ENCODE measurements at places on chromosomes 7 and 10.

DNA sequence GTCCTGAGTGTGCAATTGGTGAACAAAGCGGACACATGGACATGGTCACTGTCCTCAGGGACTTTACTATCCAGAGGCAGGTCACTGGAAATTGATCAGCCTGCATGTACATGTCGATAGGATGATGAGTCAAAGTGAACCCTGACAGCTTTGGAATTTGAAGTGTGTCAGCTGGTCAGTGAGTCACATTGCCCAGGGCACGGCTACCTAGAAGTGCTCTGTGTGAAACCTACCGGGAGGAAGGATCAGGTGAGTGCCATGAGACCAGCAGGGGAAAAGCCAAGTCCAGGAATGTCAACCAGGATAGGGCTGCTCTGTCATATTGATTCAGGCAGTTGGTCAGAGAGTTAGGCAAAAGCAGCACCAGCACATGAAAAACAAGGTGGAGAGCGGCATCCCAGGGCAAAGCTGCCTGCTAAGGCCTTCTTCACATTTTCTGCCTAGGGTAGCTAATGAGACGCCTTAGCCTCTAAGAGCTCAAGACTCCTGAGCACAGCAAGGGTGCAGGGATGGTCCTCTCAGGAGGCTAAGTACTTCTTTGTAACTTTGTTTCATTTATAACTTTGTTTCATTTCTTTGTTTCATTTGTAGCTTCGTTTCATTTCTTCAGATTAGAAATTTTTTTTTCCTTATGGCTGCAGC, 19.4 kb upstream of the PDCD4 start:
- DNase-seq, result no peak

DNA sequence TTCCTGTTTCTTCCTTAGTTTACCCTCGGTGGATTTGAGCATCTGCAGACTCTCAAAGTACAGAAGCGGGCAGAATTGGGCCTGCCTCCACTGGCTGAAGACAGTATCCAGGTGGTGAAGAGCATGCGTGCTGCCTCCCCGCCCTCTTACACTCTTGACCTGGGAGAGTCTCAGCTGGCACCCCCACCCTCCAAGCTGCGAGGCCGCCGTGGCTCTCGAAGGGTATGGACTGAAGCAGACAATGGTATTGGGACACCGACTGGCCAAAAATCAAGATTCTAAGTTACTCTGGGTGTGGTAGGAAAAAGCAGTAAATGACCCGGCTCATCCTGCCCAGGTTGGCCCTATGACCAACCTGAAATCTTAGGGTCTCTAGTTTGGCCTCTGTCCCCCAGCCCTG, 22.2 kb downstream of the STRIP2 start:
- no peak for DNase-seq

DNA sequence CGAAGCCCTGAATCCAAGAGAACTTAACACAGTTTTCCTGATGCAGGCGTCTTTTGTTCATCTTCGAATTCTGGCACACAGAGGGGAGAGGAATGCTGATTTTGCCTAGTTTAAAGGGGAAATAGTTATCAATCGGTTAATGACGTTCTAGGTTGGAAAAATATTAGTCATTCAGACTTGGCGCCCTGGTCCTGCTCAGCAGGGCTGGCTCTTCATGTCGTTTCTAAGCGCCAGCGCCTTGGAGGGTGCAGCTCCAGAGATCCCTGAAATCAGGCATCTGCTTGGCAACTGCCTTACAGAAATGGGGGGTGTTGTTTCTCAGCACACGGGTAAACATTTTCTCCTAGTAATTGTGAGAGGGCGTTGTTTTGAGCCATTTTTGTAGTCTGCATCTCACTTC, 1.3 kb upstream of the PRTFDC1 start:
- no peak for DNase-seq

GRCh38 chr10:32360884-32361283, 13.9 kb upstream of the EPC1 start:
- no peak for DNase-seq

DNA sequence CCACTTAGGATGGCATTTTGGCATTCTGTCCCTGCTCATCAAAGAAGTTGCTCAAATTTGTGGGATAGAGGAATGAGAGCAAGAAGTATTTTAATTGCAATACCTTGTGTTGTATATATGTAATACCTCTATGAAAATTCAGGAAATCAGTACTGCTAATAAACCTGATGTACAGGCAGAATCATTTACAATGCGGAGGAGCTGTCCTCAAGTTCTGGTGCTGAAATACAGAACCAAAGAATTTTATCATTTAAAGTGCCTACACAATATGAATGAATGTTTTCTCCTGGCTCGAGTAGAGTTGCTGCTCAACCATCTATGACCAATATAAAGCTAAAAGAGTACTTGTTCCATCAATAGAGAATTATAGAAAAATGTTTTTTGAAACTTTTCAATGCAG, 305.8 kb downstream of the PLXNA4 start:
- DNase-seq, result peak; percentile 51

DNA sequence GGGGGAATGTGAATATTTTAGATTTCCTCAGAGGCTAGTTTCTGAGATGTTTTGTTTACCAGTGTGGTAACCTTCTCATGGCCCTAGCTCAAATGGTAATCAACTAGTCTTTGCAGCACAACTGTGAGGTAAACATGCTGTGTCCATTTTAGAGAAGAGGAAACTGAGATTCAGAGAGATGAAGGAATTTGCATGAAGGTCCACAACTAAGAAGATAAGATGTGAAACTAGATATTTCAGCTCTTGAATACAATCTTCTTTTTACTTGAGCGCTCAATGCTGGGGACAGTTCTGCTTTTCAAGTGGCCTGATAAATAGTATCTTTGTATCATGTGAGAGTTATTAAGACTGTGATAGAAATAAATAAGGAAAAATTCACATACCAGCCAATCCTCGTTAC, 245.4 kb downstream of the AUTS2 start:
- no peak for DNase-seq

DNA sequence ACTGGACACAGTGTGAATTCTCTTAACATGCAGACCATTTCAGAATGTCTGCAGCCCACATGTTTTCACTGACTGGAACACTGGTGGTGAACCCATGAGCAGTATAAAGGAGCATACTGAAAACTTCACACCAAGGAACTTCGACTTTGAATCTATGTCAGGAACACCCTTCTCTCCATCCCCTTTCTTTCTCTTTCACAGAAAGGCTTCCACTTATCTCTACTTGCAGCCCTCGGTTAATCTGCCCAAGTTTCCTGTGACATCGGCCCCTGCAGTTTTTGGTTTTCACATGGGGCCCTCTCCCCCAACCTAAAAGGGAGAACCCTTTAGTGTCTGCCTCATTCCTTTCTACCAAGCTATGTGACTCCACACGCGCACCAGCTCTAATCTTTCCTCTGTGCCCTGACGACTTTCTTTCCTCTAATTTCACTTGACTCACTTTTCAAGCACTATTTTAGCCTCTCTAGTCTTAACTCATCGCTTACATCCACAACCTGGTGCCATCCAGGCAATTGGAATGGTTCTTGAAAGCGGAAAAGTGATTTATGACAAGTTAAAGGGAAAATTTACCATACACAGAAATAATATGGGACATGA, 70.1 kb downstream of the RELN start:
- no peak for DNase-seq

- no peak for DNase-seq
Measured at GRCh38 chr7:128954830-128955802, 17.4 kb downstream of the IRF5 start.

DNA sequence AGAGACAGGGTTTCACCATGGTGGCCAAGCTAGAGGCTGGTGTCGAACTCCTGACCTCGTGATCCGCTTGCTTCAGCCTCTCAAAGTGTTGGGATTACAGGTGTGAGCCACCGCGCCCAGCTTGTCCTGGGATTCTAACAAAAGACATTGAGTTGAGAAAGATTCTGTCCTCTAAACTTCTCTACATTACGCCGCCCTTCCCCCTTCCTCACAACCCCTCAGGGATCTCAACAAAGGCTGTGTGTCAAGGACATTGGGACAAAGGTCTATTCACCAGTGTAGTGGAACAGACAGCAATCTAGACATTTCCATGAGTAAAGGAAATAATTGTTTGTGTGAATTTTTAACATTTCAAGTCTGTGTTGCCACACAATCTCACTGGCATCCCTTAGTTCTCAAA, 68.8 kb upstream of the KIF5B start:
- no peak for DNase-seq

- DNase-seq, result no peak
Measured at GRCh38 chr7:77327932-77328628, 88.1 kb downstream of the GSAP start.

- no peak for DNase-seq
Measured at GRCh38 chr10:11179516-11180105, 161.9 kb downstream of the CELF2 start.

- no peak for DNase-seq
Measured at GRCh38 chr7:103894656-103895596, 94.5 kb downstream of the RELN start.

DNA sequence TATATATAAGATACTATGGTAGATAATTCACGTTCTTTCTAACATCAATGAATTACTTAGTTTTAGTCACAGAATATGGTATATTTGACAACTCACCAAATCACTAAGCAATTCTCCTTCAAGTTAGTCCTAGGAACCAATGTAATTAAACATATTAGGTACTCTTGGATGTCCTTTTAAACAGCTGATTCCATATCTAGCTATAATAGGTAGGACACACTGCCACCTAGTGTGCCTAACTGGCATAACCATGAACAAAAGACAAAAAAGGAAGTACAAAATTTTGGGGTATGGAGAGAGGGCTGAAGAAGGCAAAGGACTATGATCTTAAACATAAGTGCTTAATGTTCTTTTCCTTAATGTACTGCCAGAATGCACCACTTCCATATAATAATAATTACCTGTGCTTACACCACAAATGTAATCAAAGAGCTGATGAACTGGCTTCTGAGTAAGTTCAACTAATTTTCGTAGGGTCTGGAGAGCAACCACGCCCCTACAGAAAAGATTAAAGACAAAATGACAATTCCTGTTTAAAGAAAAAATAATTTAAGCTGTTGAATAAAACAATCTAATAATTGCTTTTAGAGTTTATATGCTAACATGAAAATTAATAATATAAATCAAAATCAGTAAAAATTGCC, 28.7 kb downstream of the PNPLA8 start:
- DNase-seq, result peak; percentile 25

GRCh38 chr10:47233631-47234030, 66.4 kb upstream of the GDF10 start:
- no peak for DNase-seq

DNA sequence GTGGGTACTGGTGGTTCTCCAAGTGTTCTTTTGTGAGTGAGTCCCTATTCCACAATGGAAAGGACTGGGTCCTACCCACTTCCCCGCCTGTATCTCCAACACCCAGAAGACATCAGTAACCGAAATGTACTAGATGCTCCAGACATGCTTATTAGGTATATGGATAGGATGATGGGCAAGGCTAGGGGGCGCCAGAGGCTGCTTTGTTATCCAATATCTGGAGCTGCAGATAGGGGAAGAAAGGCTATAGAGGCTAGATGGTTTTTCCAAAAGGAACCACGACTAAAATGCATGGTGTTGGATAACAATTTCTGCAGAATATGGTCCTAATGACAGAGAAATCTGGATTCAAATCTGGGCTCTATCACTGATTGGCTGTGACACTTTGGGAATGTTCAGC, 56.2 kb upstream of the TM9SF3 start:
- no peak for DNase-seq

GRCh38 chr7:107937531-107937930, 46.5 kb downstream of the DLD start:
- DNase-seq, result no peak

- no peak for DNase-seq
Measured at GRCh38 chr10:119996944-119997343, 104.4 kb downstream of the SEC23IP start.

- no peak for DNase-seq
Measured at GRCh38 chr10:6570893-6571292, 9.2 kb downstream of the PRKCQ start.

GRCh38 chr10:114346176-114347031, 57.9 kb downstream of the AFAP1L2 start:
- DNase-seq, result peak; percentile 37

GRCh38 chr7:106721816-106722785, 61.1 kb upstream of the CCDC71L start:
- no peak for DNase-seq

GRCh38 chr10:91975438-91975837, 51.9 kb downstream of the BTAF1 start:
- no peak for DNase-seq

DNA sequence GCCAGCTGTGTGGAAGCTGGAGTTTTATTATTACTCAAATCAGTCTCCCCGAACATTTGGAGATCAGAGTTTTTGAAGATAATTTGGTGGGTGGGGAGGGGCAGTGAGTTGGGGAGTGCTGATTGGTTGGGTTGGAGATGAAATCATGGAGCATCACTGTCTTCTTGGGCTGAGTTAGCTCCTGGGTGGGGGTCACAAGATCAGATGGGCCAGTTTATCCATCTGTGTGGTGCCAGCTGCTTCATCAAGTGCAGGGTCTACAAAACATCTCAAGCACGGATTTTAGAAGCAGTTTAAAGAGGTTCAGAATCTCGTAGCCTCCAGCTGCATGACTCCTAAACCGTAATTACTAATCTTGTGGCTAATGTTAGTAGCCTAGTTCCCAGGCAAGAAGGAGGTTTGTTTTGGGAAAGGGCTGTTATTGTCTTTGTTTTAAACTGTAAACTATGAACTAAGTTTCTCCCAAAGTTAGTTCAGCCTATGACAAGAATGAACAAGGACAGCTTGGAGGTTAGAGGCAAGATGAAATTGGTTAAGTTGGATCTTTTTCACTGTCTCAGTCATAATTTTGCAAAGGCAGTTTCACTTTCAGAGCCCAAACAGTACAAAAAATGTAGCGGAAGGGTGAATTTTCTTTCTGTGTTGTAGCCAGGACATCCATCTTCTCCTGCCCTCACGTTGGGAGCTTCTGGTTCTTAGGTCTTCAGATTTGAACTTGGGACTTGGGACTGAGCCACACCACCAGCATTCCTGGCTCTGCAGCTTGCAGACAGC, 43.1 kb downstream of the KLF6 start:
- no peak for DNase-seq

- DNase-seq, result no peak
Measured at GRCh38 chr10:13327534-13327933, 20.6 kb downstream of the SEPHS1 start.

- DNase-seq, result no peak
Measured at GRCh38 chr7:82019551-82020475, 250.0 kb upstream of the HGF start.

- DNase-seq, result no peak
Measured at GRCh38 chr7:50393547-50394252, 56.5 kb downstream of the FIGNL1 start.

DNA sequence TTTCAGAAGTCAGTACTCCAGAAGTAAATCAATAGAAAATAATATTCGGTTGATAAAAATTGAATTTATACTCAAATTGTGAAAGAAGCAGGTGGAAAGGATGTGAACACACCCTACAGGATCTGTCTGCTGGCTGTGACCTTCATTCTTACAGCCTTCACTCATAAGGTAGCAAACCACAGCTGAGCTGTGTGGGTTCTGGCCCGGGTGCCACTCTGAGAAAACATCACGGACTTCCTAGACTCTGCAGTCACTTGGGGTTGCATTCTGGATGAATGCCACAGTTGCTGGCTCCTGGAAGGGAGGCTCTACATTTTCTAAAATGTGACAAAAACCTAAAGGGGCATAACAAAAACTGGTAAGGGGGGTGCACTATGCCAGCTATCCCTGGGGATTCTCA, 36.0 kb upstream of the ABLIM1 start:
- no peak for DNase-seq
